NCI-H1105 treated with DMSO at 0.1 percent for 48 hours (cell line): ENCODE measurements at places on chromosomes 5 and 9.
A peak's percentile ranks its signal among the peaks of the same experiment; 100 is the strongest.

DNA sequence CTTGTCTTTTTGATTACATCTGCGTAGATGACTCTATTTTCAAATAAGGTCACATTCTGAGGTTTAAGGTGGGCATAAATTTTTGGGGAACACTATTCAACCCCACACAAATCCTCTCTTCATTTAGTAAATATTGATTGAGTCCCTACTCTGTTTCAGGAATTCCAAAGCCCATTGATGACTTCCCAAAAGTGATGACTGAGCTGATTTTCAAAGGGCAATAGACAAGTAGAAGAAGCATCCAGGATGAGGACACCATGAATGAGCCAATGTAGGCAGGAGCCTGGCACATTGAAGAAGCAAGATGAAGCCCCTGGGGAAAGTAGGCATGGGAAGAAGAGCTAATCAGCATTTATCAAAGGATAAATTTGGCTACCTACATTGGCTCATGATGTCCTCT lies 35.2 kb downstream of the OR1J1 start:
- DNase-seq: no peak

- no peak for DNase-seq
Observed at GRCh38 chr5:18102733-18103132, 468.5 kb downstream of the TAF11L14 start.

- no peak for DNase-seq
Observed at GRCh38 chr9:19583890-19584289, 175.1 kb downstream of the ACER2 start.

GRCh38 chr5:103962023-103962422 lies 399.4 kb upstream of the NUDT12 start:
- DNase-seq: no peak

GRCh38 chr5:110687485-110687884 lies 39.0 kb downstream of the TMEM232 start:
- no peak for DNase-seq

DNA sequence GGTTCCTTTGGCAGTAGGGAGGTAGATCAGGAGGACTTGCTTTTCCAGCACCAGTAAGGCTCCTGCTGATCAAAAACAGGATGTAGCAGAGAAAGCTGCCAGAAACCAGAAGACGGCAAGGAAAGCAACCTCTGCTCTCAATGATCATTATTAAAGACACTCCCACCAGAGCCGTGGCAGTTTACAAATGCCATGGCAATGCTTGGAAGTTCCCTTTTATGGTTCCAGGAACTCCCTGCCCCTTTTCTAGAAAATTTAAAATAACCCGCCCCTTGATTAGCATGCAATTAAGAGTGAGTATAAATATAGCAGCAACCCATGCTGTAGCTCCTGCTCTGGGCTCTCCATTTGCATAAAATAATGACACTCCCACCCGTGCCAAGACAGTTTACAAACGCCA lies 16.1 kb downstream of the EQTN start:
- no peak for DNase-seq

- DNase-seq: no peak
Observed at GRCh38 chr9:121860744-121861143, 209.3 kb downstream of the DAB2IP start.

- no peak for DNase-seq
Observed at GRCh38 chr5:116900793-116901192, 326.2 kb upstream of the SEMA6A start.

DNA sequence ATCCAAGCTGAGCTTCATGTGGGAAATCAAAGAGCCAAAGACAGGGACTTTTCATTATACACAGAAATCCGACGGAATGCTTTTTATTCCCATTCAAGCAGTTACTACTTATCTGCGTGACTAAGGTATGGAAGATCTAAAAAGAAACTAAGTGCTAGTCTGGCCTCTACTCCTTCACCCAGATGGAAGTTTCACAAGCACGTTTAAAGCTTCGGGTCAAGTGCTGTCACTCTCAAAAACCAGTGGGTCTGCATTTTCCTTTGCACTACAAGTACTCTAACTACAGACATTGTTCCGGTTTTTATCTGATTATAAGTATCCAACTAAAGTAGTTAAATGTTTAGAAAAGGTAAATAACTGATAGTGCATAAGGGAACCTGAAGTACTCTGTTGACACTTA lies 13.7 kb upstream of the MTAP start:
- no peak for DNase-seq

DNA sequence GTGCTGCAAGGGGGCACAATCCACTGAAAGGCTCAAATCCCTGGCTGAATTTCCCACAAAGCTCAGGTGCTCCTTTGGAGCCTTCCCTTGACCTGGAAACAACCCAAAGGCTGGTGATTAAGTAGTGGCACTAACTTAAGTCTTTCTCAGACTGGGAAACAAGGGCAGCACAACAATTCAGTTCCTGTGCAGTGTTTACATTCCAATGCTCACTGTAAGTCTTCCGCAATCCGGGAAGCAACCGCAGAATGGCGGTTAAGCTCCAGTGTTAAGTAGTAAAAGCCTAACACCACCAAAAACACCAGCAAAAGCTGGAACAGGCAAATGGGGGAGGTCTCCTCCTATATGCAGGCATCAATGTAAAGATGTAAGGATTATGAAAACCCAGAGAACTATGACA lies 117.2 kb downstream of the TRPM3 start:
- no peak for DNase-seq

DNA sequence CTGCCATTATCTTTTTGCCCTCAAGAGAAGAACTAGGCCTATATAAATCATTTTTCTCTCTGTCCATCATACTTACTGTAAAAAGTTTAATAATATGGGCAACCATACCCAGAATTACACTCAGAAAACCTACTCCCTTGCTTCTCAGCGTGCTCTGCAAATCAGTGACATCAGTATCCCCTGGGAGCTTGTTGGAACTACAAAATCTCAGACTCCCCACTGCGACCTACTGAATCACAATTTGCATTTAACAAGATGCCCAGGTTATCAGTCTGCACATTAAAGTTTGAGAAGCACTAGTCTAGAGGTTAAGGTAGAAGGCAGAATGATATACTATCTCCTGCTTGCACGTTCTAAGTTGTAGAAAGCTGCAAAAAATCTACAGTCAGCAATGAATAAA lies 127.2 kb downstream of the MLLT3 start:
- DNase-seq: no peak

DNA sequence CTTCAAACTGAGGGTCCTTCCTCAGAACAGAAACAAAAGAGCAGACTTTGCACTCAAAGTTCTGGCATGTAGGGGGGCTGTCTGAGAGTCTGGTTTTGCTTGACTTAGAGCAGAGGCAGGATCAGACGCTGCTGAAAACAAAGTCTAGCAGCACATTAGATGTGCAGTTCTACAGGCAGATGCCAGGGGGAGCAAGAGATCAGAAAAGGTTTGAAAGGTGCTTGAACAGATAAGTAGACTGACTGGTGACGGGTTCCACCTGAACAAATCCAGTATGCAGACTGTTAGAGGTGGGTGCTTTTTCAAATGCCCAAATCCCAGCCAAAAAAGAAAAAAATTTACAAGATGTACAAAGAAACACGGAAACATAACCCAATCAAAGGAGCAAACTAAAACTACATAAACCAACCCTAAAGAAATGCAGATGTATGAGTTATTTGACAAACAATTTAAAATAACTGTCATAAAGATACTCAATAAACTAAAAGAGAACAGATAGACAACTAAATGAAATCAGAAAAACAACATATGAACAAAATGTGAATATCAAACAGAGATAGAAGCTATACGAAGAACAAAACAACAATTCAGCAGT lies 194.7 kb upstream of the FREM1 start:
- peak; percentile 67 for DNase-seq

GRCh38 chr9:8653855-8654254 lies 854.3 kb upstream of the DMAC1 start:
- no peak for DNase-seq

DNA sequence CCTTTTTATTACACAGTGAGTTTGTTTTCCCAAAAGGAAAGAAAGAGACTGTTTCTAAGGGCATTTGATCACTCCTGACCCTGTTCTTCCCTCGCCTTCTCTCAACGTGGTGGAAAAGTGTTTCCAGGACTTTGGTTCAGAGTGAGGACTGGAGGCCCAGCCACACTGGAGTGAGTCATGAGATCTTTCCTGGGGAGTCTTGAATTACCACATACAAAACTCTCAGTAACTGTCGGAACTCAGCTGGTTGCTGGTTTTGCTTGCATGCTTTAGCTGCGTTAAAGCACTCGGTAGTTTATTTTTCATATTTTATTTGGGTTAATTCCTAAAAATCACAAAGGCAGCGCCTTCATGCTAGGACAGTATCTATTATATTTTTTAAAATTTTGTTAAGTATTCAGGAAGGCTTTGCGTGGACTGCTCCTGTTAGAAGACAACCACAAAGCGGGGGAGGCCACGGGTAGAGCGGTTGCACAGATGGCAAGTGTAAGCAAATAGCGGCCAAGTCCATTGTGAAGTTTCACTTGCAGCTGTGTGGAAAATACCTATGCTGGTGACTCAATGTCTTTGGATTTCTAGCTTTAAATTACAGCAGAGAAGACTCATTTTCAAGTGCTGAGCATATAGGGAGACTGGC lies 77.7 kb downstream of the ARSB start:
- no peak for DNase-seq

DNA sequence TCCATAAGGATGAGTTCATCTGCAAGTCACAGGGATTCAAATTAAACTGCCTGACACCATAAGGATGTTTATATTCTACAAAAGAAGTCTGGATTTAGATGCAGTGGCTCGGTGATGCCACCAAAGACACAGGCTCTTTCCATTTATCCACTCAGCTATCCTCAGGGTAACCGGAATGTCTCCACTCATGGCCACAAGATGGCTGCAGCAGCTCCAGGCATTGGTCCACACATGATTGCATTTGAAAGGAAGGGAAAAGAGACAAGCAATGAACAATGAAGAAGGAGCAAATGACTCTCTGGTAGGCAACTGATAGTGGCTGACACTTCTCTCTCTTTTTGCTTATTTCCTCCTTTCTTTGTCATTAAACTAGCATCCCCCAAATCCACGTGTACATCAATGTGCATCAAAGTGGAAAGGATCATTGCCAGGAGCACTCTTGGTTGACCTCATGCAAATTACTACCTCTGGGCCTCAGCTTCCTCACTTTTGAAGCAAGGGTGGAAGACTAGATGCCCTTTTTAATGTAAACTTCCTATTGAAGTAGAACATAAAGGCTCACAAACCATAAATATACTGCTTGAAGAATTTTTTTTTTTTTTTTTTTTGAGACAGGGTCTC lies 7.2 kb upstream of the SNX30 start:
- no peak for DNase-seq

GRCh38 chr5:146599261-146599660 lies 83.3 kb upstream of the GPR151 start:
- no peak for DNase-seq

DNA sequence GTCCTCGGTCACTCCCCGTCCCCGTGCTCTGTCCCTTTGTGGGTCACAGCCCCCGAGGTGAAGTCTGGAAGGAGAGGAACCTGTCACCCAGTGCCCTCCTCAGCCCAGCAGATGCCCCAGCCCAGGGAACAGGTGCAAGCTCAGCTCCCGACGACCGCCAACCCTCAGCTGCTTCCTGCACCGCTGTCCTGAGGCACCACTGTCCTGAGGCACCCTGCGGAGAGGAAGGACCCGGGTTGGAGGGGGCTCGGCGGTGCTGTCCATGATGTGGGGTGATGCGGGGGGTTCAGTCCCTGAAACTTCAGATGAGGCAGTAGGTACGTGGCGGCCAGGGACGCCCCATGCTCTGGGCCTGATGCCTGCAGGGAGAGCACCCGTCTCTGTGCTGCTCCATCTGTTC lies 81.4 kb downstream of the COL5A1 start:
- no peak for DNase-seq

- no peak for DNase-seq
Observed at GRCh38 chr9:126643945-126644527, 30.3 kb downstream of the LMX1B start.

GRCh38 chr9:136293476-136294077 lies 10.3 kb downstream of the CCDC187 start:
- DNase-seq: no peak

DNA sequence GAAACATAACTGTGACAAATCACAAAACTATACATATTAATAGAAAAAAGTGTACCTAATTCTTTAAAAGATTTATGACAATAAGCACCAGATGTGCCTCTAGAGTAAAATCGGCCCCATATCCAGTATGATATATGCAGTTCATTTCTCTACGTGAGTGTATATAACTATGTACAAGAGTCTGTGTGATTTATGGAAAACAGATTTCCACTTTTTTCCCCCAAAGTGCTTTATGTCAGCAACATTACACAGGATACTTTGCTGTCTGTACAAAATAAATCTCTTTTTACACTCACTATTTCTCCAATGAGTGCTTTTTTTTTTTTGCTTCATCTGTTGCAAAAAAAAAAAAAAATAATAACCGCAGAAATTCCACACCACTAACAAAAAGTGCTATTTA lies 298.8 kb upstream of the RFX3 start:
- DNase-seq: no peak

GRCh38 chr5:179607160-179607931 lies 16.1 kb downstream of the HNRNPH1 start:
- no peak for DNase-seq

GRCh38 chr9:2425676-2426075 lies 195.9 kb upstream of the VLDLR start:
- no peak for DNase-seq

DNA sequence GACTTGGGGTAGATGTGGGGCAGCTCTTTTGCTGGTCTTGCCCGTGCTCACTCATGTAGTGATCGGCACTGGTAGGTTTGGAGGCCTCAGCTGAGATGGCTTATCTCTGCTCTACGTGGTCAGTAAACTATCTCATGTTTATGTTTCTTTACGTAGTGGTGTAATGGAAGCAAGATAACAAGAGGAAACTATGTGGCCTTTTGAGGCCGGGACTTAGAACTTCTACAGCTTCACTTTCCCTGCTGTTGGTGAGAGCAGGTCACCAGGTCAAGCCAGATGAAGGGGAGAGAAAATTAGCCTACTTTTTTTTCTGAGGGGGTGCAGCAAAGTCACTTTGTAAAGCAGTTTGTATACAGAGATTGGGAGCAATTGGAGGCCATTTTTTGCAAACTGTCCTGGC lies 8.5 kb downstream of the FOCAD start:
- no peak for DNase-seq

DNA sequence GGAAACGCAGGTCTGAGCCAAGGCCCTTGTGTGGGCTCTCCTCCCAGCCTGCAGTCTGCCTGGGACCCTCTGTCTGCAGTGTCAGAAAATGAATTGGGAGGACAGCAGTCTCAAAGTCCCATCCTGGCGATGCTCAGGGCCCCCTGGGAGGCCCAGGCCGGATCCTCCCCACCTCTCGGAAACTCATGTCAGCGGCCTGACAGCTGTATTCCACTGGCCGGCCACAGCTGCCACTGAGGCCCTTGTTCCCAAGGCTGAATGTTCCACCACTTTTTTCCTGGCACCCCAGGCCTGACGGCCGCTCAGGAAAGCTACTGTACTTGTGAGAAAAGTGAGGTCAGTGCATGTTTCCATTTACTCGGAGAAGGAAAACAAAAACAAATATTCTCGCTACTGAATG lies 180.0 kb downstream of the FGF18 start:
- no peak for DNase-seq

DNA sequence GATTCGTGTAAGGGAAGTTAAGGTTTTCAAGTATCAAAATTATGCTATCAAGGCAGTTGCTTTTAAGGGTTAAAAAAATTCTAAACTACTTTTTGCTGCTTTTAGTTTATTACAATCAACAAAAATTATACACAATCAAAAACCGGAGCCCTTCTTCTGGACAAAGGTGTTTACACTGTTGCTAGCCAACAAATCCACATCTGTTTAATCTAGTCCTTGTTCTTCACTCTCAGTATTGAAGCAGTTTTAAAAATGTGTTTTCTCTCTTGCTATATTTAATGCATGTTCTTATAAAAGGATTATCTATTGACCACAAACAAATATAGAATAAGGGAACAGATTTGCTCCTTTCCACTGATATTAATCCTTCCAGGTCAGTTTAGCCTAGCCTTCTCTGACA lies 2.5 kb downstream of the FEM1C start:
- DNase-seq: no peak
